HepG2 (cell line): ENCODE measurements at places on chromosomes 16 and 17.
A peak's percentile ranks its signal among the peaks of the same experiment; 100 is the strongest.

DNA sequence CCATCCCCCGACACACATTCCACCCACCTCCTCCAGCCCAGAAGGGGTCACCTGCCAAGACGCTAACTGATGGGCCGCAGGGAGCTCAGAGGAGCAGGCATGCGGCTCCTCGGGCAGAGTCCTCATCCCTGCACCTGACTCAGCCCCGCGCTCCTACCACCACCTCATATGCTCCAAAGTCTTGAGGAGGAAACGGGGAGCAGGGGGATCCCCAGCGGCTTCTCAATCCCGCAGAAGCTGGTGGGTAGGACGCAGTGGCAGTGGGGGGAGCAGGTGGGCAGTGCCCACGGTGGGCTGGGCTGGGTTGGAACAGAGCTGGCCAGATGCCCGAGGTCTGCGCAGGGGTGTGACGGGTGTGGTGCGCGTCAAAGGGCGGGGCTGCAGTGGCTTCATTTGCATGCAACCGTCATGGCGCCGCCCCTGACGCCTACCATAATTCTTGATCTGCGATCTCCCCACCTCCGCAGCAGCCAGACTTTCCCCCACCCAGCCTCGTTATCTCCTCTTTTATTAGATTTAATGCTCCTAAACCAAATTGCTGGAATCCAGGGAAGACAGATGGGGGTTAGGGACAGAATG, 39.0 kb upstream of the EMP2 start:
- DNase-seq, result no peak

GRCh38 chr17:77137111-77137510, 3.7 kb upstream of the SEC14L1 start:
- no peak for DNase-seq

- peak; percentile 79 for DNase-seq
Observed at GRCh38 chr17:7156342-7156940, 22.7 kb downstream of the ASGR1 start.

GRCh38 chr16:11740567-11740966, 2.1 kb downstream of the TXNDC11 start:
- DNase-seq, result no peak

DNA sequence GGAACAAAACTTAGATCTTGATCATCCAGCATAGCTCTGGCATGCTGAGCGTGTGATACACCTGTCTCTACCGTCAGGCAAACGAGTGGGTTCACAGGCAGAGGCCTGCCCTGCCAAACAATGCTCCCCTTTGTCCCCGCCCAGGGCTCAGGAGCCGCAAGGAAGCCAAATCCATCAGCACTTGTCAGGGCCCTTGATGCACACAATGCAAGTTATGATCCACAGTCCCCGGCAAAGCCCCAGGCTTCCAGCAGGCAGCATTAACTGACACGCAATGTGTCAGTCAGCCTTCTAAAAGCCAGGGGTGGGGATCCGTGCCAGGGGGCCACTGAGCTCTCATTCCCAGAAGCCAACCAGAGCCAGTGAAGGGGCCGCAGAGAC, 460.9 kb downstream of the SLC39A11 start:
- DNase-seq, result peak; percentile 85

DNA sequence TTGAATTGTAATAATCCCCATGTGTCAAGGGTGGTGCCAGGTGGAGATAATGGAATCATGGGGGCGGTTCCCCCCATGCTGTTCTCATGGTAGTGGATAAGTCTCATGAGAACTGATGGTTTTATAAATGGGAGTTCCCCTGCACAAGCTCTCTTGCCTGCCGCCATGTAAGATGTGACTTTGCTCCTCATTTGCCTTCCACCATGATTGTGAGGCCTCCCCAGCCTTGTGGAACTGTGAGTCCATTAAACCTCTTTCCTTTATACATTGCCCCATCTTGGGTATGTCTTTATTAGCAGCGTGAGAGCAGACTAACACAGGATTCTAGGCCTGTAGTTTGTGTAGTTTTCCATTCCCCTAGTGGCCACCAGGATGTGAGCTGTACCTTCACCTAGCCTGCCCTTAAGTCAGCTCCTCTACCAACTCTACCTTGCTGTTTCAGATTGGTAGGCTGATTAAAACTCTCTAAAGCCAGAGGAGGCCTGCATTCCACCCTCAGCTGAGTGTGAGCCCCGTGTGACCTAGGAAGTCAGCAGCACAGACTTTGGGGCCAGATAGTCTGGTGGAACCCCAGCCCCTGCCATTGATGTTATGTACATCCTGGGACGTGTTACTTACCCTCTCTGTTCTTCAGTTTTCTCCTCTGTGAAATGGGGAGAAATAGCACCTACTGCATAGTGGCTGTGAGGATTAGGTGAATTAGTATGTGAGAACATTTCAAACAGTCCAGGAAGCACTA, 252.4 kb upstream of the CACNG5 start:
- DNase-seq, result peak; percentile 17

GRCh38 chr17:4124999-4125398, 17.8 kb downstream of the ZZEF1 start:
- DNase-seq, result no peak

DNA sequence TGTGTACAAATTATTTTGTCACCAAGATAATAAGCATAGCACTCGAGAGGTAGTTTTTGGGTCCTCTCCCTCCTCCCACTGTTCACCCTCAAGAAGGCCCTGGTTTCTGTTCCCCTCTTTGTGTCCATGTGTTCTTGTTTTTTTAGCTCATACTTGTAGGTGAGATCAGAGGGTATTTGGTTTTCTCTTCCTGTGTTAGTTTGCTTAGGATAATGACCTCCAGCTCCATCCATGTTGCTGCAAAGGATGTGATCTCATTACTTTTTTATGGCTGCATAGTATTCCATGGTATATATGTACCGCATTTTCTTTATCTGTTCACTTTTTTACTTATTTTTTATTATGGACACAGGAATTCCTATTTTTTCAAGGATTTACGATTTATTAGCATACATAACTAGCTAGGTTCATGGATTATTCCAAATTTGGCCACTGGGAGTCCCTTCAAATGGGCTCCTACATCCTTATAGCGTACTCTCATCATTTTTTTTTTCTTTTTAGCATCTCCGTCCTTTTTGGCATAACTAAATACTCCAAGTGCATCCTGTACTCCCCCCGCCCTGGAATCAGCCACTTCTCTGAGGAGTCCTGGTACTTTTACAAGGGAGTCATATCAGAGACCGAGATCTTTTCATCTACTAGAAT, 7.3 kb downstream of the TADA2A start:
- DNase-seq, result no peak

- no peak for DNase-seq
Observed at GRCh38 chr17:44595216-44595775, 38.0 kb downstream of the FZD2 start.

DNA sequence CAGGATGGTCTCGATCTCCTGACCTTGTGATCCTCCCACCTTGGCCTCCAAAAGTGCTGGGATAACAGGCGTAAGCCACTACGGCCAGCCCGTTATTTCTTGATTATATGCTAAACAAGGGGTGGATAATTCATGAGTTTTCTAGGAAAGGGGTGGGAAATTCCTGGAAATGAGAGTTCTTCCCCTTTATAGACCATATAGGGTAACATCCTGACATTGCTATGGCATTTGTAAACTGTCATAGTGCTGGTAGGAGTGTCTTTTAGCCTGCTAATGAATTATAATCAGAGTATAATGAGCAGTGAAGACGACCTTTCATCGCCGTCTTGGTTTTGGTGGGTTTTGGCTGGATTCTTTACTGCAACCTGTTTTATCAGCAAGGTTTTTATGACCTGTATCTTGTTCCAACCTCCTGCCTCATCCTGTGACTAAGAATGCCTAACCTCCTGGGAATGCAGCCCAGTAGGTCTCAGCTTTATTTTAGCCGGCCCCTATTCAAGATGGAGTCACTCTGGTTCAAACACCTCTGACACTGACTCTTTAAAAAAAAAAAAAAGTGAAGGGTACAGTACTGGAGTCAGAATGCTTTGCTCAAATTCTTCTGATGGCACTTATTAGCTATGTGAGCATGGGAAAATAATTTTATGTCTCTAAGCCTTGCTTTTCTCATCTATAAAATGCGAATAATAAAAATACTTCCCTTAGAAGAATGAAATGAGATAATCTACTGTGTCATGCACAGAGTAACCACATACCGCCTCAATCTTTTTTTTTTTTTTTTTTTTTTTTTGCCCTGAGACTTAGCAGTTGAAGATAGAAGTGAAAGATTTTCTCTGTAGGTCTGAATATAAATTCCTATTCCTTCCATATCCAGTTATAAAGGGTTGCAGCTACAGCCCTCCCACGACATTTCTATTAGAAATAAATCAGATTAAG, 5.1 kb upstream of the CALCOCO2 start:
- DNase-seq, result no peak

DNA sequence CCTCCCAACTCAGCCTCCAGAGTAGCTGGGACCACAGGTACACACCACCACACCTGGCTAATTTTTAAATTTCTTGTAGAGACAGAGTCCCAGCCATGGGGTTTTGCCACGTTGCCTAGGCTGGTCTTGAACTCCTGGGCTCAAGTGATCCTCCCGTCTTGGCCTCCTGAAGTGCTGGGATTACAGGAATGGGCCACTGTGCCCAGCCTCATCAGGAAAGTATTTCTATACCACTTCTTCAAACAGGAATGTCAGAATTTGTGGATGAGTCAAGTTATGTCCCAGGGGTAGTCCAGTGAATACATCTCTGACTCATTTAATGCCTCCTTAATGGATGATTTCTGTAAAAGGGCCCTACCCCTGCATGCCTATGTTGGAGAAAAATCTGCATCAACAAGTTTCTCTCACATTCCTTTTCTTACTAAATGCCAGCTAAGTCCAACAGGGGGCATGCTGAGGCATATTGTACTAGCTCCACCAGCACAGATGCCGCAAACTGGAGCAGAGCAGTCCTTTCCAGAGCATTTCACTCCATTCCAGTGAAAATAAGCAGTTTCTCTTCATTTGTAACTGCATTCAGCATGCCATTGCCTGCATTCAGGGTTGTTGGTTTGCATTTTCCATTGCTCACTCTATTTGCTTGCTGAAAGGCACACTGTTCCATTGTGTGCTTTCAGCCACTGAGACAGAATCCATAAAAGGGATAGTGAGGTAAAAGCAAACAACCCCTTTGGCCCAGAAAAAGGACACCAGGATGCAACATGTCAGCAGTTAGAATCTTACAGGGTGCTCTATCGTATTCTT, 5.3 kb upstream of the CAVIN1 start:
- peak; percentile 91 for DNase-seq

DNA sequence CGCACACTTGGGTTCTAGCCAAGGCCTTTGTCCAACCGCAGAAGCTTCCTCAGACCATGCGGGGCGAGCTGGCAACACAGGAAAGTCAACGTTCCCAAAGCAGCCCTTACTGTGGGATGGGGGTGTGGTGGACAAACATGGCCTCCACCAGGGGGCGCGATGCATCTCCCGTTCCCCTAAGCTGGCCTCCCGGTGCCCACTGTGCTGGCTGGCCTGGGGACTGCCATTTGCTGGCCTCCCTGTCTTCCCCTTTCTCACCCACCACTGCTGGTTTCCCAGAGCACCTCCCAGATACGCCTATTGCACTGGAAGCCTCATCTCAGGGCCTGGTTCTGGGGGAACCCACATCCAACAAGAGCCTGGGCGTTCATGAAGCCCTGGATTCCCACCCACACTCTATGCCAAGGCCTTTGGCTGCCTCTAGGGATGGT, 145.3 kb downstream of the IRF8 start:
- DNase-seq, result peak; percentile 23

DNA sequence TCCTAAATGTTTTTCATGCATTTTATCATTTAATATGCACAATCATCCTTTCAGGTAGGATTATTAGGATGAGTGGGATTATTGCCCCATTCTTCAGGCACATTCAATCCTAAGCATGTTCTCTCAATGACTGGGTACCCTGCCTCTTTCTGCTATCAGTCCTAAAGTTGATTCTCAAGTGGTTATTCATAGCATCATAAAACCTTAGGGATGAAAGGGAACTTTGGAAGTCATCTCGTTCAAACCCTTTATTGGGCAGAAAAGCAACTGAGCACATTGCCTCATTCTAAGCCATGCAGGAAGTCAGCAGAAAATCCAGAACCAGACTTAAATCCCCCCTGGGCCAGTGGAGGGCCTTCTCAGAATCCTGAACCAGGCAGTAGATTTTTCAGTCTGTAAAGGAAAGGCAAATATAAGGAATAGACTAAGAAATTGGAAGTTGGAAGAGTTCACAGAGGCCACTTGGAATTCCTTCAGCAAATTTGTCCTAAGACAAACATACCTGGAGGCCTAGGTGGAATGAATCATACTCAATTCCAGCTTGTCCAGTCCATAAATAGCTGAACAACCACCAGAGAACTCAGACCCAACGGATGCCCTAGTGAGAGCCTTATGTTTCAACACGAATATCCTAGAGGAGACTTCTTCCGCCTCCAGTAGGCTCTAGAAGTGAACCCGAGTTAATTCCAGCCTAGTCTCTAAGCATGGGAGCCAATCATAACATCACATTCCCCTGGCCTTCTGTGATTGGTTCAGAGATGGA, 62.7 kb downstream of the IRX6 start:
- DNase-seq, result no peak

DNA sequence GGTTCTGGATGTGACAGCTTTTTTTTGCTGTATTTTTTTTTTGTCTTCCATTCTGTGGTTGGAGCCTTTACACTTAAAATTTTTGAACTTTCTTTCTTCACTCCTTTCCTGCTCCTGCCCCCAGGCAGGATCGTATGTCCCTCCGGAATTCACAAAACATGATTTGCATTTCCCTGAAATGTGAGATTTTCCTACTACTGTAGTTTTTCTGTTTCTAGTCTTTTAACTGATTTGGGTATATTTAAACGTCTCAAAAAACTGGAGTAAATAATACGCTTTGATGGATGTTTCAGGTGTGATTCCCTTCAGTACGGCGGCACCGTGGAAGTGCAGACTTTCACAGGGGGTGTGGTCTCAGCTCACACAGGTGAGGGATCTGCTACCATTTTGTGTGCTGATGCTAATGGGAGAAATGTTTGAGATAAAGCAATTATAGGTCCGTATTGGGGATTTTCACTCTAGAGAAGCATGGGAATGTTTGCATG, 686 bp downstream of the SRCAP start:
- no peak for DNase-seq

DNA sequence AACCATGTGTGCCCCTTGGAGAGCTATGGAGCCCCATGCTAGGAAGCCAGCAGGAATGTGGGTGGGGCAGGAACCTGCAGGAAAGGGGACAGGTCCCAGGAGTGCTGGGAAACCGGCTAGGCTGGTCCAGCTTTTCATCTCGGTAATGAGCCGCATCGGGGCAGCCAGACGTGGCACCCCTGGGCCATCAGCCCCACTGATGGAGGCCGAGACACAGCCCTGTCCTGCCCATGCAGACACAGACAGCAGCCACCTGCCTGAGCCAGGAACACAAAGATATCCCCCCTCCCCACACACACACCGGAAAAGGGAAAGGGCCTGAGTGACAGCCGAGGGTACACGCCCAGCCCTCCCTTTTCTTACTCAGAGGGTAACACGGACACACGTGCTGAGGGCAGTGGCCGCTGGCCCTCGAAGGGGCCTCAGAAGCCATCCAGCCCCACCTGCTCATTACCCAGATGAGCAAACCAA, 18.1 kb downstream of the PPL start:
- no peak for DNase-seq

GRCh38 chr16:88365244-88365865, 17.4 kb upstream of the ZNF469 start:
- DNase-seq, result no peak
